ENCODE measurements at places on chromosomes 4 and X.

DNA sequence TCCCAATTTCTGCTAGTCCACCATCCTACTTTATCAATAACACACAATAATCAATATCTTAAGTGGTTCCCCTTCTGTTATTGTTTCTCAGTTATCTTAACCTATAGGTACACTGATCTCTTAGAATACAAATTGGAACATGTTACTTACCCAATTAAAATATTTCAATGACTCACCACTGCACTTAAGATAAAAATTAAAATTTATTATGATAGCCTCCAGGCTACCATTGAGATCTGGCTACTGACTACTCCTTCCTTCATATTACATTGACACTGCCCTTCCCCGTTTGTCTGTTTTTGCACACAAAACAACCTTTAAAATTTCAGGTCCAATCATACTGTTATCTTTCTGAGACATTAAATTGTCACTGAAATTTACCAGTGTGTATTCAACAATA is 1074.7 kb downstream of the ADGRL3 start:
- DNase-seq, result no peak

GRCh38 chr4:74031576-74031975 is 6.9 kb downstream of the CXCL3 start:
- DNase-seq, result no peak

GRCh38 chr4:86972997-86973396 is 38.2 kb downstream of the AFF1 start:
- no peak for DNase-seq

- no peak for DNase-seq
These were observed 140.0 kb upstream of the MSX1 start for GRCh38 chr4:4719436-4719835.

GRCh38 chr4:26900765-26901164 is 40.1 kb downstream of the STIM2 start:
- DNase-seq, result no peak

DNA sequence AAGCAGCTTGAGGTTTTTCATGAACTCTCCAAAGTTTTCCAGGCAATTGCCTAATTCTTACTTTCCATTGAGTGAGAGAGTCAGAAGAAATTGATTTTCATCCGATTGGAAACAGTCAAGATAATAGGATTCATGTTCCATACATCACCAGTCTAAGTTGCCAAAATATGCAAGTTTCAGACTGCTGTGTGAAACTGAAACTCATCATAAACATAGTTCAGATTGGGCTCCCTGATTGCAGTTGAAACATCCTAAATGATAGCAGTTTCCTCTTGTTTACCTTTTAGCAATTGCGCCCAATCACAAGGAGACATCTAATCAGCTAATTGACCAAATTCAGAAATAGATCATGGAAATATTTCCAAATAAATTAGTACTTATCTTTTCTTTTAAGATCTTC is 56.8 kb downstream of the SPANXN4 start:
- no peak for DNase-seq

DNA sequence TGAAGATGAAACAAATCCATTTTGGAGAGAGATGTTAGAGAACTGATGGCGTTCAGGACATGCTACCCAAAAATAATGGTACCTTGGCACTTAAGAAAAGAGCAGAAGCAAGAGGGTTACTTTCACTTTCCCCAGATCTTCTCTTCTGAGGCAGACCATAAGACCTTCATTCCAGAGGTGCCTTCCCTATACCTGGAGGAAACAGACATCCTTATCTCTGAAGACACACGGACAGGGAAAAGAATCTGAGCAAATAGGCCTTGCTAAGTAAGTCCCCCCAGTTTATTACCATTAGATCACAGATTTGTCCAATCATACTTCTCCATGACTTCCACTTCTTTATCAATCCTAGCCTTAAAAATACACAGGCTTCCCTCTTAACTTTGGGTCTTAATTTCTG is 2.0 kb upstream of the FGF2 start:
- no peak for DNase-seq

DNA sequence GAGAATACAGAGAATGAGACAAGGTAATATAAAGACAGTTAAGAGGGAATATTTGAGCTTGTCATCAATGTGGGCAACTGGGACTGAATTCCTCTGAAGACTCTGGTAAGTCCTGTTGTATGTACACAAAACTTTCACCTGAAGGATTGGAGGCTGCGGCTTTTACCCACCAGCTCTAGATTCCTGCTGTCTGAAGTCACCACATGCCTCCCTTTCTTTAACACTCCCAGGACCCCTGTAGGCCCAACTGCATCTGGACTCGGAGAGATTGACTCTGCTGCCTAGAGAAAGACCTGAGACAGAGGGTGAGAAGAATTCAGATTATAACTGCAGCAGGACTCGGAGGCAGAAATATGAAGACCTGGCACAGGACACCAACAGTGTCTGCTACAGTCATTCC is 1048.0 kb downstream of the PDHA2 start:
- DNase-seq, result no peak

DNA sequence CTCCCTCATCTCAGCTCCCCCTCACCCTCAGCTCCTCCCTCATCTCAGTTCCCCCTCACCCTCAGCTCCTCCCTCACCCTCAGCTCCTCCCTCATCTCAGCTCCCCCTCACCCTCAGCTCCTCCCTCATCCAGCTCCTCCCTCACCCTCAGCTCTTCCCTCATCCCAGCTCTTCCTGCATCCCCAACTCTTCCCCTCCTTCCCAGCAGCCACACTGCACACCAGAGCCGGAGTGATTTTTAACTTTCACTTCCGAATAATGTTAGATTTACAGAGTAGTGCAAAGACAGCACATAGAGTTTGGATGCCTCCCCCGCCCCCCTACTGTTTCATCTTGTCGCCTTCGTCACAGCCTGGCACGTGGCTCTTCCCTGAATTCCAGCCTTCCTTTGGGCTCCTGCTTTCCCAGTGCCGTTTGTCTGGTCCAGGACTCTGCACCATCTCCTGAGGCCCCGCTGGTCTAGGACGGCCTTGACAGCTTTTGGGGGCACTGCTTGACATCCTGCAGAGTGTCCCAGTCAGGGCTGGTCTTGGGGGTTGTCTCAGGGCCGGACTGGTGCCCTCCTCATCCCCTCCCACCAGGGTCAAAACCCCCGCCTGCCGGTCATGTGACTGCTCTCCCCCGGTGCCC is 110.2 kb downstream of the FAM53A start:
- DNase-seq, result no peak

- DNase-seq, result no peak
These were observed 31.9 kb downstream of the SETD7 start for GRCh38 chr4:139524062-139524631.

DNA sequence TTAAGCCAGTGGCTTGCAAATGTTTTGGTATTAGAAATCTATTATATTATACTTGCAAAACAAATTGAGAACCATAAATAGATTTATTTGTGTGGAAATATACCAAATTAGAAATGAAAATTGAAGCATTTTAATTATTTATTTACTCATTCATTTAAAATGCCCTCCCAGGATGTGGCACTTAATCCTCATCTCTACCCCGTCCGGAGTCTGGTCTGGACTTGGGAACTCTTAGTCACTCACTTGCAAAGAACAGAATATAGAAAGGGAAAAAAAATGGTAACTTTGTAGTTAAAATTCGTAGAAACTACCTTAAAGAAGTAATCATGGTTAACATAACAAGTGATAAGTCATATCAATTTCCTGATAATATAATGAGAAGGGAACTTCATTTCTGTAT is 775.9 kb upstream of the INTU start:
- DNase-seq, result no peak

DNA sequence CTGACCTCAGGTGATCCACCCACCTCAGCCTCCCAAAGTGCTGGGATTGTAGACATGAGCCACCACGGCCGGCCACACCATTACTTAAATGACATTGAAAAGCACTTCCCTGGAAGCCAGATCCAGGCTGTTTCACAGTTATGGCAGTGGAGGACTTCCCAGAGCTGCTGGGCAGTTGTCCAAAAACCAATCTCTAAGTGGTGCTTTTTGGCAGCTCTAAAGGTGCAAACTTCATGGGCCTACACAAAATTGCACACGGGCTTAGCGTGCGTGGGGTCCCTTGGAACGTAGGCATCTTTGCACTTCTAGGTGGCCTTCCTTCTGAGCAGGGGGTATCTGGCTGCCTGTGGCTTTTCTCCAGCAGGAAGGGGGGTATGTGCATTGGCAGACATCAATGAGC is 172.3 kb downstream of the SHOX start:
- no peak for DNase-seq

- DNase-seq, result no peak
These were observed 123.3 kb downstream of the NFKB1 start for GRCh38 chr4:102624505-102624904.

DNA sequence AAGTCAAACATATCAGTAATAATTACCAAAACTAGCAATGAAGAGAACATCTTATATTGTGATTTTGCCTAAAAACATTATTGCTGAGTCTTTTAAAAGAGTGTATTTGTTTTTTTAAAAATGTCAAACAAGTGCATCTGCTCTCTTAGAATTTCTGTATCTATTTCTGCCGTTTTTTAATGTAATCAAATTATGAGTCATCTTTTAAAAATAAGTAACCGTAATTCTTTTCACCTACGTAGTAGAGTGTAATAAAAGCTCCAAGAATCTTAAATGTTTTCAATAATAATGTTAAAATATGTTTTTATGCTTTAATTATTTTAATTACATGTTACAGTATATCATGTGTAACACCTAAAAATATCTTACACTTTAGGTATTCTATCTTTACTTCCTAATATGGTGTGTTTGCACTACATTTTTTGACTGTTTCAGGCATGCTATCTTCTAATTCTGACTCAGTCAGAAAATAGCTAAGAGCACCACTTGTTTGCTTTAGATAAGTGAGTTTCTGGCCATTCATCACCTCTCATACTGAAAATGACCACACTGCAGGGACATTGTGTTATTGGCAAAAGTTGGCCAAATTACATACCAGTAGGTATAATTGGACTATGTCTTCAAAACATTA is 368.5 kb downstream of the PCDH7 start:
- DNase-seq, result no peak

DNA sequence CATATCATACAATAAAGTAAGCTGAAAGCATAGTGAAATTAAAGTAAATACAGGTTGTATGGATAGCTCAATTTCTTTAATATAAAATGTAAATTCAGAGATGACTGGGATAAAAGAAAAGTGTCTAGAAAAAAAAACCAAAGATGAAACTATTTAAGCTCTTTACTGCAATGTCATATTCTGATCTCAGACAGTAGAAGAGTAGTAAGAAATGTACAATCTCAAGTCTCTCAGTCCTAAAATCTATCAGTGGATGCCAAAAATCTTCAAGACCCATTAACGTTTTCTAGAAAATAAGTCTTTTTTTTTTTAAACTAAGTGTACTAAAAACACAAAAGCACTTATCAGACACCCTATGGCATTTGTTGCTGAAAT is 13.8 kb downstream of the MGARP start:
- DNase-seq, result no peak

DNA sequence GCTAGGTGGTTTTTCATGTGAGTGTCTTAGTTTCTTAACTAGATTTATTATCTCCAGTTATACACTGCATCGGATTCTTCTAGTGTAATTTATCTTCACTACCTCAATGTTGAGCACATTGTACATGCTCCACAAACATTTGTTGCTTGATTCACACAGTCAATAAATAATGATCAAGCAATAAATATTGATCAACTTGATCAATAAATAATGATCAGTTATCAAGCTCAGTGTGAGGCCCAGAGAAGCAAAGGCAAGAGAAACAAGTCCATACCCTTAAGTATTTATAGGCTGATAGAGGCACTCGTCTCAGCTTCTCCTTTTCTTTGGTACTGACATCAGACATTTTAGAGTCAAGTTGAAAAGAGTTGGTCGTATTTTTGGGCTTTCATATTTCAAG is 5.1 kb upstream of the VBP1 start:
- no peak for DNase-seq

DNA sequence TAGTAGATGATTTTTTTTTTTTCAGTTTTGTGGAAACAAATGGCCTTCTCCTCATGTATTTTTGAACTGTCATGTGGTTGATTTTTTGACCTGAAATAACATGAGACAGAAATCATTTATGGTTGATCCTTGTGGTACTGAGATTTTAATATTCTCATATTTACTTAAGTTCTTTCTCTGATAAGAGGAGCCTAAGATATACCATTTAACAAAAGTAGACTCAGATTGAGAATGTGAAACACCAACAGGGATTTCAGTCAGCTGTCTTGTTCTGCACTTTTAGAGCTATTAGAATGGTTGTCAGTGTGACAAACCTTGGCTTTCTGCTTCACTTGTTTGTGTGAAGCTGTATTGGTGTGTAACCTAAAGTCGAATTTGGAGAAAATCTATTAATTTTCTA is 575.7 kb downstream of the SPOCK3 start:
- no peak for DNase-seq

DNA sequence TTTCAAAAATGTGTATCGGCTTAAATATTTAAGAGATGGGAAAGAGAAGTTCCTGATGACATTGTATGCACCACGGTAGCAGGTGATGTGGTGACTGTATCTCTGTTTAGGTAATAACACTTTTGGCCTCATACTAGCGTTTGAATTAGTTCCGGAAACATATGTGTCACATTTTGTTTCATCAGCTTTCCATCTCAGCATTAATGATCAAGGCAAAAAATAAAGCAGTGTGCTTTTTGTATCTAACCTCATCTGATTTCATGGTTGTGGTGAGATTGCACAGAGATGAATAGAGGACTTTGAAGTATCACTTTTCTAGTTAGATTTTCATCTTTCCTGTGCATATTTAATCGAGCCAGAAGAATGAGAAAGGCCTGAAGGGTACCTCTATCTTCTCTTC is 206.4 kb upstream of the SPRY1 start:
- no peak for DNase-seq

GRCh38 chr4:93828995-93829819 is 654 bp downstream of the ATOH1 start:
- no peak for DNase-seq

GRCh38 chrX:97389761-97390192 is 506.1 kb downstream of the RPA4 start:
- DNase-seq, result no peak

DNA sequence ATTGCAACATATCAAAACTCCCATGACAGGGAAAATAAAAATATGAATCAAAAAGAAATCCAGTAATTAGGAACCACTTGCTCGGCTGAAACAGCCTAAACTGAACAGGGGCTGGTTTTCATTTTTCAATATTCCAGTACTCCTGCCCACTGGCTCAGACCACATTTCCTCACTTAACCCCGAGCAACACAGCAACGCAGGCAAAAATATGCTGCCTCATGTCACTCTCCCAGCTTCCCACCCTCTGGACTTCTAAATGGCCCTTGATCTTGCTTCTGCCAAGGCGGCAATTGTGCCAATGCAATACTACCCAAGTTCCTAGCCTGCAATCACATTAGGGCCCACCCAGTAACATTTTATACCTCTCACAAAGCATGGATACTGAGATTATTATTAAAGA is 30.6 kb downstream of the USP46 start:
- no peak for DNase-seq
